ENCODE measurements at places on chromosomes 7 and 10.
A peak's percentile ranks its signal among the peaks of the same experiment; 100 is the strongest.

DNA sequence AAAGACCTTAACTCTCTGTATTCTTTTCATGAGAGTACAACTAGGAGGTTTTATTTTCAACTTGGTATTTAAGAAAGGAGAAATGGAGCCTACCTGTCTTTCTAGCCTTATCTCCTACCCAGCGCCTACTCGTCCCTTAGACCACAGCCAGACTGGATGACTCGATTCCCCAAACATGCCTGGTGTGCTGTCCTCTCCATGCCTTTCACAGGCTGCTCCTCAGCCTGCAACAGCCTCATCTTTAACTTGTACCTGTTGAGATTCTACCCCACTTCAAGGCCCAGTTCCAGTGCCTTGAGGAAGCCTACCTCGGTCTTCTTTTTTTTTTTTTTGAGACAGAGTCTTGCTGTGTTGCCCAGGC, 29.4 kb downstream of the CPA1 start:
- peaks cover 70% of the 10 kb centered on the region for H3K4me1 ChIP-seq
- peak overlapping the region; percentile 94 for H3K27ac ChIP-seq
- no peak for DNase-seq
- H3K27me3 ChIP-seq, result no peaks in the 10 kb centered on the region
- H3K4me3 ChIP-seq, result no peak overlapping the region

- peak overlapping the region; percentile 47 for H3K27ac ChIP-seq
- H3K4me3 ChIP-seq, result no peak overlapping the region
- H3K4me1 ChIP-seq, result peaks cover 30% of the 10 kb centered on the region
These were observed 166.5 kb upstream of the RHEB start for GRCh38 chr7:151686016-151686766.

- H3K4me3 ChIP-seq, result peak overlapping the region; percentile 41
- peaks cover 25% of the 10 kb centered on the region for H3K4me1 ChIP-seq
- no peak for DNase-seq
- peaks cover 25% of the 10 kb centered on the region for H3K36me3 ChIP-seq
These were observed 6.4 kb downstream of the VIM start for GRCh38 chr10:17234431-17234945.

DNA sequence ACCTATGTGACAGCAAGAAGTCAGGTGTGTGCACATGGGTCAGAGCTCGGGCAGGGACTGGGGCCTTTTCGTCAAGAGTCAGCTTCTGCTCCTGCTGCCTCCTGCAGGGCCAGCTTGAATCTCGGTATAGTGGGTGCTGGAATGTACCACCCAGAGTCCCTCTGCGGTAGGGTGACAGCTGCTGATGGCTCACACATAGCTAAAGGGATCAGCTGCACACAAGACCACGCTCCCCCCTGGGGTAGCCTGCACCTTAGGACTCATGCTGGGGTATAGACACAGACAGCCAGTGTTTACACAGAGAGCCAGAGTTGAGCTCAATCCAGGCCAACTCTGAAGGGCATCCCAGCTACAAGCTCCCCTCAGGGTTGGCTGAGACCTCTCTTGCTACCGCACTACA, 14.0 kb upstream of the COL13A1 start:
- H3K27me3 ChIP-seq, result peaks cover 12% of the 10 kb centered on the region
- no peak overlapping the region for H3K4me3 ChIP-seq
- no peak for DNase-seq
- H3K27ac ChIP-seq, result no peak overlapping the region

GRCh38 chr10:66843396-66843795, 82.4 kb upstream of the LRRTM3 start:
- DNase-seq, result no peak
- H3K27ac ChIP-seq, result no peak overlapping the region
- H3K4me3 ChIP-seq, result no peak overlapping the region
- H3K27me3 ChIP-seq, result peaks cover 19% of the 10 kb centered on the region

DNA sequence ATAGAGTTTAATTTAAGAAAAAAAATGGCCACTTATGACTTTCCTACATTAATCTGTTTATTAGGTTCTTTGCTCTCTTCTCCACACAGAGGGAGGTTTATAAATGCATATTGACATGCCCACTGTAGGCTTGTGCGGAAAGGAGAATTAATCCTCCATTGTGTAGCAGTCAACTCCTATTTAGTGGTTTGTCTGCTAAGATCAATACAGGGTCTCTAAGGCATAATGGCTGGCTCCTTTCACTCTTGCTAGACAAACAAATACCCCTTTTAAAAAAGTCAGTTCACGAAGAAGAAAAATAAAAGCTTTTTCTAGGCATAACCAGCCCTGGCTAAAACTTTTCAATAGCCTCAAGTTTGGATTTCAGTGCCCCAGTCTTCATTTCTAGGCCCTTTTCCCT, 141.6 kb downstream of the TSPAN12 start:
- H3K27ac ChIP-seq, result no peak overlapping the region
- H3K27me3 ChIP-seq, result peaks cover 2% of the 10 kb centered on the region
- no peak for DNase-seq
- no peaks in the 10 kb centered on the region for H3K36me3 ChIP-seq
- H3K4me3 ChIP-seq, result no peak overlapping the region

- DNase-seq, result no peak
- H3K27me3 ChIP-seq, result no peaks in the 10 kb centered on the region
- peak overlapping the region; percentile 76 for H3K27ac ChIP-seq
- H3K36me3 ChIP-seq, result no peaks in the 10 kb centered on the region
These were observed 16.5 kb downstream of the PWWP2B start for GRCh38 chr10:132413226-132414205.

DNA sequence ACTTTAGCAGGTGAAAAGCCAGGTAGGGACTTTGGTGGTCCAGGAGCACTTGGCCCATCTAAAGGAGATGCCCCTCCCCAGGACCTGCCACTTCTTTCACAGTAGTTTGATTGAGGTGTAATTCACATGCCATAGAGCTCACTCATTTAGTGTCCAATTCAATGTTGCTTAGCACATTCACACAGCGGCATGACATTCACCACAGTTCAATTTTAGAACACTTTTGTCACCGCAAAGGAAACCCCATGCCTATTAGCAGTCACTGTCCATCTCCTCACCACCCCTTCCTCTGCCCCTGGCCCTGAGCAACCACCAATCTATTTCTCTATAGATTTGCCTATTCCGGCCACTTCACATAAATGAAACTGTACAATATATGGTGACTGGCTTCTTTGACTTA, 211.6 kb upstream of the ZMIZ1 start:
- no peak for DNase-seq
- peaks cover 3% of the 10 kb centered on the region for H3K27me3 ChIP-seq
- no peak overlapping the region for H3K27ac ChIP-seq
- no peaks in the 10 kb centered on the region for H3K36me3 ChIP-seq
- H3K4me1 ChIP-seq, result no peaks in the 10 kb centered on the region

GRCh38 chr7:604884-605531, 85.4 kb upstream of the PDGFA start:
- DNase-seq, result no peak
- no peak overlapping the region for H3K27ac ChIP-seq
- H3K36me3 ChIP-seq, result peaks cover 6% of the 10 kb centered on the region
- H3K27me3 ChIP-seq, result no peaks in the 10 kb centered on the region
- no peak overlapping the region for H3K4me3 ChIP-seq

- H3K27me3 ChIP-seq, result peaks cover 4% of the 10 kb centered on the region
- no peak overlapping the region for H3K4me3 ChIP-seq
- H3K4me1 ChIP-seq, result no peaks in the 10 kb centered on the region
These were observed 78.7 kb upstream of the MKLN1 start for GRCh38 chr7:131249003-131249402.

GRCh38 chr7:46603296-46603752, 682.3 kb upstream of the IGFBP3 start:
- no peaks in the 10 kb centered on the region for H3K36me3 ChIP-seq
- no peak for DNase-seq
- H3K4me1 ChIP-seq, result peaks cover 67% of the 10 kb centered on the region
- no peak overlapping the region for H3K4me3 ChIP-seq
- H3K27me3 ChIP-seq, result no peaks in the 10 kb centered on the region

DNA sequence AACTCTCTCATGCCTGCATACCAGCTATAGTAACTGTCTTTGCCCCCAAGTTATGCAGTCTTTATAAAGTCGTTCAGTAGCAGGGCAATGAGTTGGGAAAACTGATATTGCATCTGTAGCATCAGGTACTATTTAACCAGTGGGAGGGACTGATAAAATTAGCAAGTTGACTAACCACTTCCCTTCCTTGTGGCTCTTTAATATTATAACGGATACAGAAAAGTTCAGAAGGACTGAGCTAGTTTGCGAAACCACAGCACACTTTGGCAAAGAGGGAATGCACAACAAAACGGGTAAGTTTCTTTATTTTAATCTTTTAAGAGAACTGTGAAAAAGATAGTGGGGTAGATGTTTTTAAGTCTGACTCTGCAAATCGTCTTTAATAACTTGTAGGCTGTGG, 205.3 kb upstream of the HDAC9 start:
- H3K4me3 ChIP-seq, result no peak overlapping the region
- H3K4me1 ChIP-seq, result peaks cover 24% of the 10 kb centered on the region
- no peak for DNase-seq
- no peaks in the 10 kb centered on the region for H3K27me3 ChIP-seq
- no peaks in the 10 kb centered on the region for H3K36me3 ChIP-seq
- H3K27ac ChIP-seq, result no peak overlapping the region

DNA sequence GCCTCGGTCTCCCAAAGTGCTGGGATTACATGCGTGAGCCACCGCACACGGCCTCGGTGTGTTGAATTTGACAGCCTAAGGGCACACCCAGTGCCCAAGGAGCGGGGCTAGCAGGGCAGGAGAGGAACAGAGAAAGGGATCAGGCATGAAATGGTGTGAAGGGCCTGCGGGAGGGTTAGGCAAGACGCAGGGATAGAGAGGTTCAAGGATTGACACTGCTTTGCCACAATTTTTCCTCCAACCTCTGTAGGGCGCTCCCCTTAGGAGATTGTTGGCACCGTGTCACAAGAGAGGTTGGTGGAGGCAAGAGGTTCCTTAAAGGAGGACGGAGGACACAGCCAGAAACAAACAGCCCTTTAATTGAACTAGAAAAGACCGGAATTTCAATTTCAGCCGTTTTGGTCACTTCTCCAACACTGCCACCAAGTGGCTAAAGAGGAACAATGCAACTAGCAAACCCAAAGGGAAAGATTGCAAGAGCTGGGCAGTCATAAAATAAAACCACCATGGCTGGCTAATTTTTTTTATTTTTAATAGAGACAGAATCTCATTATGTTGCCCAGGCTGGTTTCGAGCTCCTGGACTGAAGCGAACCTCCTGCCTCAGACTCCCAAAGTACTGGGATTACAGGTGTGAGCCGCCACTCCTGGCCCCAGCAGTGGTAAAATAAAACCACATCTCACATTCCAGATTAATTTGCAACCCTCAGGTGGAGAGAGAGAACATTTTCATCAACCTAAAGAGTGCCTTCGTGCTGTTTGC, 6.9 kb upstream of the CREB3L2 start:
- DNase-seq, result no peak

DNA sequence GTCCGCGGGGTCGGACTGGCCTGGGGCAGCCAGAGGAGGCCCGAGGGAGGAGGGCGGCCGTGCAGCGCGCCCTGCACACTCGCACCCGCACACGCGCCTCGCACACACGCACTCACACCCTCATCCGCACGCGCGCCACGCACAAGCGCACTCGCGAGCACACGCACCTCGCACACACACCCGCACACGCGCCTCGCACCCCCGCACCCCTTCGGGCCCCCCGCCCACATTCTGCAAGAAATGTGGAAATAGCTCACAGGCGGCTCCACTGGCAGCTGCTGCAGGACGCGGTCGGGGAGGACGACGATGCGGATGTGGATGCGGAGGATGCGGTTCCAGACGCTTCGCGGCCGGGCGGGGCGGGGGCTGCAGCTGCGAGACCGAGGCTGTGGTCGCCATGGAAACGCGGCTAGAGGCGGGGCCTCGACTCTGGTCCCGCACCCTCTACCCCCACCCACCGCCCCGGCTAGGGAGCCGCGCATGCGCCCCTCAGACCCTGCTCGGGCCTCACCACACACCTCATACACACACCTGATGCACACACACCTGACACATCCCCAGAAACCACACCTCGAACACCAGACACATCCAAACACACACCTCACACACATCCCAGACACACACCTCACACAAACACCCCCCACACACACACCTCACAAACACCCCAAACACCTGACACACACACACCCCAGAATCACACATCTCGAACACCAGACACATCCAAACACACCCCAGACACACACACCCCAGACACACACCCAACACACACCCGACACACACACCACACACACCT, at the start of gene CALY:
CALY (minus strand) TSS at position 320 of the 793 bp plus-strand sequence. CDS start 7,907 bp downstream, outside the sequence.
- peak; percentile 65 for DNase-seq
- H3K27me3 ChIP-seq, result peaks cover 47% of the 10 kb centered on the region
- peaks cover 3% of the 10 kb centered on the region for H3K4me1 ChIP-seq
- no peak within 1 kb of the TSS for H3K27ac ChIP-seq

- no peak for DNase-seq
- H3K4me3 ChIP-seq, result no peak overlapping the region
- H3K4me1 ChIP-seq, result peaks cover 21% of the 10 kb centered on the region
- no peak overlapping the region for H3K27ac ChIP-seq
- H3K36me3 ChIP-seq, result no peaks in the 10 kb centered on the region
- no peaks in the 10 kb centered on the region for H3K27me3 ChIP-seq
These were observed 148.1 kb downstream of the SLC16A9 start for GRCh38 chr10:59561477-59562121.

All from mesothelial cell of epicardium (in vitro differentiated cells).